Prostate gland (tissue), 2 donors: ENCODE measurements at places on chromosomes 16 and 17.
A peak's percentile ranks its signal among the peaks of the same experiment; 100 is the strongest.

- no peaks in the 10 kb centered on the region for H3K4me1 ChIP-seq
- H3K27ac ChIP-seq, result no peak overlapping the region
- H3K27me3 ChIP-seq, result no peaks in the 10 kb centered on the region
- DNase-seq, result no peak
- no peaks in the 10 kb centered on the region for H3K36me3 ChIP-seq
These were observed 3.2 kb upstream of the SNN start for GRCh38 chr16:11665071-11665491.

DNA sequence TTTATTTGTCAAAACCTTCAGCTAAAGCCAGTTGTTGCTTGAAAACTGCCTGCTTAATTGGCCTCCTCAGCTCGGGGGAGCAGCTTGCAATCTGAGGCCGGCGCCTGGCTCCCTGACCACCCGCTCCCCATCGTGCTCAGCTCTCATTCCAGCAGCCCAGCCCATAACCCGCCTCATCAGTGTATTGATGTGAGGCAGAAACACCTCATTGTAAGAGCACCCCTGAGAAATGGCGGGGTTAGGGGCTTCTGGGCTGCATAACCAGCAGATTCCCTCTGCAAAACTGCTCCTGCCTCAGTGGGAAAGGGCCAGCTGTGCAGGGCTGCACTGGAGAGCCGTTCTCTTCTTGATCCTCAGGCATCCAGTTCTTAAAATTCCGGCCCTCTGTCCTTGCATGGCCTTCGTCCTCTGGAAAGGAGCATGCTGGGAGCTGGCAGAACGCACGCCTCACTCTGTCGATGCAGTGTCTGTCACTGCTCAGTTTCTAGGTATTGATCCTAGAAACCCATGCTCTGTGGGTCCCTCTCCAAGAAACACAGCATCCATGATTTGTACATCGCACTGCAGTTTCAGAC, 113.8 kb upstream of the CHMP6 start:
- no peaks in the 10 kb centered on the region for H3K27me3 ChIP-seq
- no peaks in the 10 kb centered on the region for H3K4me1 ChIP-seq
- no peak for DNase-seq
- no peak overlapping the region for H3K27ac ChIP-seq

DNA sequence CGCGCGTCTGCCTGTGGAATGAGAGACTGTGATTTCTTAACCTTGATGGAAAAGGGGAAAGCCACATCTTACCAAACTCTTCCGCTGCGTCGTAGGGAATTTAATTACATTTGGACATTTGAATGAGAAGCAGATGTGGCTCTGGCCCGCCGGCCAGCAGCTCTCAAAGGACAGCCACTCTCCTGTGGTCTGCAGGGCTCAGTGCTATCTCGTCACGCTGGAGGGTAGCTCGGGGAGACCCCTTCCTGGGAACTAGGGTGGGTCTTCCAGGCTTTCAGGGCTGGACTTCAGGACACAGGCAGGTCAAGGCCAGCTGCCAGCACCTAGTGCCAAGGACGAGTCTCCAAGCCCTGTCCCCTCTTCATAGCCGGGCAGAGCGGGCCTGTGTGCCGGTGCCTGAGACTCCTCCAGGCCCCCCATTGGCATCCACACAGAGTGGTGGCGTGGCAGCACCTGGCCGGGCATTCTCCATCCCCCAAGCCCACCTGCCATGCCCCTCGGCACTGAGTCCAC, 15.9 kb upstream of the TBX2 start:
- no peak for DNase-seq
- H3K4me1 ChIP-seq, result no peaks in the 10 kb centered on the region
- no peak overlapping the region for H3K27ac ChIP-seq
- H3K36me3 ChIP-seq, result no peaks in the 10 kb centered on the region
- no peaks in the 10 kb centered on the region for H3K27me3 ChIP-seq

GRCh38 chr16:81546781-81547180, 102.2 kb downstream of the CMIP start:
- H3K27me3 ChIP-seq, result no peaks in the 10 kb centered on the region
- H3K36me3 ChIP-seq, result no peaks in the 10 kb centered on the region
- H3K27ac ChIP-seq, result no peak overlapping the region

- no peaks in the 10 kb centered on the region for H3K27me3 ChIP-seq
- no peaks in the 10 kb centered on the region for H3K36me3 ChIP-seq
- peak; percentile 29 for DNase-seq
- no peak overlapping the region for H3K4me3 ChIP-seq
- H3K27ac ChIP-seq, result peak overlapping the region; percentile 52
These were observed 182.9 kb downstream of the SHISA9 start for GRCh38 chr16:13084331-13084730.

DNA sequence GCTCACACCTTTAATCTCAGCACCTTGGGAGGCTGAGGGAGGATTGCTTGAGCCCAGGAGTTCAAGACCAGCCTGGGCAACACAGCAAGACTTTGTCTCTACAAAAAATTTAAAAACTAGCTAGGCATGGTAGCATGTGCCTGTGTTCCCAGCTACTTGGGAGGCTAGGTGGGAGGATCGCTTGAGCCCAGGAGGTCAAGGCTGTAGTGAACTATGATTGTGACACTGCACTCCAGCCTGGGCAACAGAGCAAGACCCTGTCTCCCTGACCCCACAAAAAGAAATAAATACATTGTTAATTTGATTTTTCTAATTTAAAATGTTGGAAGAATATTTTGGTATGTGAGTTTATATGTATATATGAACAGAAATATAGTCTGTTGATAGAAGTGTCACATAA, 22.4 kb upstream of the PHAF1 start:
- DNase-seq, result no peak
- no peak overlapping the region for H3K27ac ChIP-seq
- no peaks in the 10 kb centered on the region for H3K36me3 ChIP-seq
- no peaks in the 10 kb centered on the region for H3K27me3 ChIP-seq

- peak overlapping the region; percentile 98 for H3K27ac ChIP-seq
- H3K36me3 ChIP-seq, result no peaks in the 10 kb centered on the region
- no peaks in the 10 kb centered on the region for H3K4me1 ChIP-seq
- DNase-seq, result peak; percentile 24
These were observed 879 bp downstream of the SOCS1 start for GRCh38 chr16:11254913-11255736.

GRCh38 chr16:56630134-56630533, 2.3 kb upstream of the MT1M start:
- no peaks in the 10 kb centered on the region for H3K36me3 ChIP-seq
- no peaks in the 10 kb centered on the region for H3K4me1 ChIP-seq
- H3K27me3 ChIP-seq, result no peaks in the 10 kb centered on the region
- no peak overlapping the region for H3K4me3 ChIP-seq

GRCh38 chr16:77223184-77223583, 24.0 kb downstream of the SYCE1L start:
- no peaks in the 10 kb centered on the region for H3K4me1 ChIP-seq
- DNase-seq, result no peak
- H3K4me3 ChIP-seq, result no peak overlapping the region
- H3K36me3 ChIP-seq, result no peaks in the 10 kb centered on the region

DNA sequence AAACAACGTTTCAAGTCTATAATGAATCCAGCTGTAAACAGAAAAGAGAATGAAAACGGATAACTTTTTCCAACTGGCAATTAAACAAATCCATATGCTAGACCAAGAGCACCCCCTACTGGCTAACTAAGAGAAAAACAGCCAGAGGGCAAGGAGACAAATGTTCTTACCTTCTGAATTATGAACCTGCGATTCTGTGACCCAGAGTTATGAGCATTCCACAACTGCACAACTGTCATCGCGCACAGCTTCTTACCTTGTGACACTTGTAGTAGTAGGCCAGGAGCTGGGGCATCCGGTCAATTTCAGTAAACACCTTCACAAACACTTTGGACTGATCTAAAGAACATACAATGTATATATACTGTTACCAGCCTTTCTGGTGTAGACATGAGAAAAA, 18.6 kb downstream of the COG7 start:
- H3K4me1 ChIP-seq, result peaks cover 7% of the 10 kb centered on the region
- H3K27ac ChIP-seq, result peak overlapping the region; percentile 23
- H3K36me3 ChIP-seq, result peaks cover 9% of the 10 kb centered on the region

DNA sequence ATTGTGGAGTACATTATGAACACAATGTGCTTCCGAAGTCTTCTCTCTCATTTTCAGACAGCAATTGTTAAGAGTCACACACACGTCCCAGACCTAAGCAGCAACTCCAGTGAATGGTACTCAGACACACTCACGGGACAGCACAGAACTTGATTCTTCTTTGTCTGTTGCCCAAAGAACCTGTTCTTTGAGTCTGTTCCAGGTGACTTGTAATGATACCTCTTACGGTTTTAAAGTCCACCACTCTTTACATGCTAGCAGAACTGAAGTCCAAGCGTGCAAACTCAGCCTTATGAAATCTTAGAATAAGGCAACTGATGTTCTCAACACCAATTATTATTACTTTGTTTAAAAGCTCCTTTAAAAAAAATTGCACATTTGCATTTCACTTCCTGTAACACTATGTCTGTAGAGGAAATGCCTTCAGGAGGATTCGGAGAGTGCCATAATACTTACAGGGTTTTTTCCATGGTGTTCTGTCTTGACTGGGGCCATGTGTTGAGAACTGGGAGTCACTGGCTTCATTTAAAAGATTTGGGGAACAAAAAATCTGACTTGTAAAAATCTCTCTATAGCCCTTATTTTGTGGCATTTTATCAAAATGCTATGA, 48.1 kb downstream of the MARF1 start:
- H3K4me3 ChIP-seq, result no peak overlapping the region
- H3K4me1 ChIP-seq, result no peaks in the 10 kb centered on the region
- no peaks in the 10 kb centered on the region for H3K27me3 ChIP-seq
- H3K36me3 ChIP-seq, result no peaks in the 10 kb centered on the region
- no peak overlapping the region for H3K27ac ChIP-seq
- DNase-seq, result no peak
